ENCODE measurements at places on chromosomes 2 and 18.

GRCh38 chr2:19861813-19862212 lies 40.0 kb downstream of the TTC32 start:
- H3K27ac ChIP-seq = no peak overlapping the region
- no peaks in the 10 kb centered on the region for H3K36me3 ChIP-seq
- peaks cover 9% of the 10 kb centered on the region for H3K4me1 ChIP-seq
- no peak for DNase-seq
- no peak overlapping the region for H3K4me3 ChIP-seq

DNA sequence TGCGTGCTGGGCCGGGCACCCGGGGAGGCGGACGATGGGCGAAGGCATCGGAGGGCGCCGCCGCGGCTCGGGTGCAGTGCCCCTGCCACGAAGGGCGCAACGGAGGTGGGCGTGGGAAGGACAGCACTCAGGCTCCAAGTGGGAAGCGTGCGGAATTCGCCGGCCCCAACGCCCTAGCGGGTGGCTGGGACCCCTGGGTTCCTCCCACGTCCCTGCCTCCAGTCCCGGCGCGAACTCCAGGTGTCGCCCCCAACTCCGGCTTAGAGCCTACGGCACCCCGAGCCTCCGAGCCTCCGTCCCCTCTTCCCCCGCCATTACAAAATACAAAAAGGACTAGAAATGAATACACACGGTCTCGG lies 1.3 kb downstream of the CYP27C1 start:
- no peak for DNase-seq
- H3K36me3 ChIP-seq = peaks cover 2% of the 10 kb centered on the region
- peaks cover 61% of the 10 kb centered on the region for H3K27me3 ChIP-seq
- H3K4me3 ChIP-seq = peak overlapping the region; percentile 43
- H3K4me1 ChIP-seq = peaks cover 17% of the 10 kb centered on the region

DNA sequence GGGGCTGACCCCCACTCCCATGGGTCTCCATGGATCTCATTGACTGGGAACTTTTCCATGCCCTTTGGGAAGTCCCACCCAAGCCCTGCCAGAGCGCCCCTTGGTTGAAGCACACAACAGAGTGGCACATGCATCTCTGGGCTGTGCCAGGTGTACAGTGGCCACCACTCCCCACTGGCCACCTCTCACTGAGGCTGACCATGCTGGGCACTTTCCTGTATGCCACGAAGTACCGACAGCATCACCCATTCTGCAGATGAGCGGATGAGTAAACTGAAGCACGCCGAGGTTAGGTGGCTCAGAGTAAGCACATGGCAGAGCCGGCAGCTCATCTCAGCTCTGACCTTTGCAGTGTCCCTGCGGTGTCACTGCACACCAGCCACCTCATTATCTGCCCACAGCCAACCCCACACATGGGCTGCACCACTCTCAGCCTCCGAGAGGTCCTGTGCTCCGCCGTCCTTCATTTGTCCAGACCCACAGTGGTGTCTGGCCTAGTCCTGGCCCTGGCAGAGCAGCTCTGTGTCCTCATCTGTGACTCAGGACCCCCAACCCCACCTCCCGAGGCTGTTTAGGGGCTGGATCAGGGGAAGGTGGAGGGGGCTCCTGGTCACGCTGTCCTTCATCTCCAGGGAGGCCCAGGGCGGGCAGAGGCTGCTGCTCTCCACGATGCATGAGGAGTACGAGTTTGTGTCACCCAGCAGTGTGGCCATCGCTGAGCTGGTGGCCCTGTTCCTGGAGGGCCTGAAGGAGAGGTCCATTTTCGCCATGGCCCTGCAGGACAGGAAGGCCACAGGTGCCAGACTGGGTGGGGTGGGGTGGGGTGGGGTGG lies 18.0 kb upstream of the GPR17 start:
- H3K4me3 ChIP-seq = no peak overlapping the region
- no peaks in the 10 kb centered on the region for H3K36me3 ChIP-seq
- no peaks in the 10 kb centered on the region for H3K27me3 ChIP-seq
- DNase-seq = no peak
- no peak overlapping the region for H3K27ac ChIP-seq
- peaks cover 9% of the 10 kb centered on the region for H3K4me1 ChIP-seq

- peak overlapping the region; percentile 50 for H3K27ac ChIP-seq
- peaks cover 33% of the 10 kb centered on the region for H3K27me3 ChIP-seq
- no peak overlapping the region for H3K4me3 ChIP-seq
Measured at GRCh38 chr2:64359892-64360657, 93.9 kb upstream of the LGALSL start.

GRCh38 chr2:54083445-54083844 lies 32.0 kb upstream of the ACYP2 start:
- no peak overlapping the region for H3K27ac ChIP-seq
- H3K27me3 ChIP-seq = no peaks in the 10 kb centered on the region
- no peak for DNase-seq
- H3K4me3 ChIP-seq = no peak overlapping the region
- peaks cover 9% of the 10 kb centered on the region for H3K4me1 ChIP-seq

DNA sequence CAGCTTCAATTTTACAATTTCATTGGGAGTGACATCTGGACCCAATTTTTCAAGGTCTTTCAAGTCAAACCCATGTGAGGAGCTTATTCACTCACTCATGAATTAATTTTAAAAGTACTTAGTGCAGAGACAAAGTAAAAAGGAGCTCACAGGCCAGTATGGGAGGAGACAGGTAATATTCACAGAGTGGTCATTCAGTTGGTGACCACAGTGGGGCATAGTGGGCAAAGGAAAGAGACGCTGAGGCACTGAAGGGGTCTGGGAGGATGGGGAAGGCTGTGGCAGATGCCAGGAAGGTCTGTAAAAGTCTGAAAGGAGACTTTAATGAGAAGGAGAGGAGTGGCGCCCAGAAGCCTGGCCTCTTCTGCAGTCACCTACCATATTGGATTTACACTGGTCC lies 76.0 kb downstream of the CD8B2 start:
- no peak overlapping the region for H3K27ac ChIP-seq
- no peak overlapping the region for H3K4me3 ChIP-seq
- H3K27me3 ChIP-seq = no peaks in the 10 kb centered on the region
- H3K36me3 ChIP-seq = no peaks in the 10 kb centered on the region
- DNase-seq = no peak

GRCh38 chr2:220913384-220913783 lies 658.7 kb downstream of the EPHA4 start:
- H3K4me1 ChIP-seq = no peaks in the 10 kb centered on the region
- H3K27ac ChIP-seq = no peak overlapping the region
- no peaks in the 10 kb centered on the region for H3K36me3 ChIP-seq
- H3K27me3 ChIP-seq = no peaks in the 10 kb centered on the region
- DNase-seq = no peak

- no peaks in the 10 kb centered on the region for H3K27me3 ChIP-seq
- no peaks in the 10 kb centered on the region for H3K36me3 ChIP-seq
- DNase-seq = no peak
Measured at GRCh38 chr18:9658087-9658641, 43.8 kb upstream of the PPP4R1 start.

DNA sequence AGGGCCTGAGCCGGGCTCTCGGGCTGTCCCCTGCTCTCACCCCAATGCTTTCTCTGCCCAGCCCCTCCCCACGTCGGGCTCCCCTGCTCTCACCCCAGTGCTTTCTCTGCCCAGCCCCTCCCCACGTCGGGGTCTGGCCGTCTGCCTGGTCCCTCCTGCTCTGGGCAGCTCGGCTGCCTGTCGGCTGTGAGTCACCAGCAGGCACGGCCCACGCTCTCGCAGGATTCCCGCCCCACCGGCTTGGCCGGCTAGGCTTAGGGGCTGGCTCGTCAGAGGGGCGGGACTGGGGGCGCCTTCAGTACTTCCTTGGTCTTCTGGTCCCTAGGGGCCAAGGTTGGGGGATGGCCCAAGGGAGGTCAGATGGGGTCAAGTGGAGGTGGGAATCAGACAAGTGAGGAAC lies 3.3 kb downstream of the BOK start:
- H3K4me3 ChIP-seq = no peak overlapping the region
- H3K27me3 ChIP-seq = peaks cover 26% of the 10 kb centered on the region
- H3K4me1 ChIP-seq = peaks cover 5% of the 10 kb centered on the region
- peaks cover 7% of the 10 kb centered on the region for H3K36me3 ChIP-seq
- no peak overlapping the region for H3K27ac ChIP-seq

GRCh38 chr2:2569306-2569705 lies 238.2 kb upstream of the MYT1L start:
- H3K27ac ChIP-seq = no peak overlapping the region
- no peak overlapping the region for H3K4me3 ChIP-seq
- H3K36me3 ChIP-seq = no peaks in the 10 kb centered on the region
